ENCODE measurements at places on chromosomes 4 and X. TPM values are rescaled to one million over a fixed set of nuclear protein-coding genes. Genes with fewer than 3 reads are reported as not detected.

The NAP1L3 gene
- 1.1 TPM for total RNA-seq

GRCh38 chr4:76822303-76822702 lies 75.6 kb downstream of the SOWAHB start:
- no peak for DNase-seq

- no peak for DNase-seq
Measured at GRCh38 chr4:115126491-115126890, 13.1 kb upstream of the NDST4 start.

- DNase-seq = no peak
Measured at GRCh38 chr4:17288151-17288550, 223.7 kb downstream of the QDPR start.

- no peak for DNase-seq
Measured at GRCh38 chr4:101282076-101282844, 65.1 kb downstream of the PPP3CA start.

DNA sequence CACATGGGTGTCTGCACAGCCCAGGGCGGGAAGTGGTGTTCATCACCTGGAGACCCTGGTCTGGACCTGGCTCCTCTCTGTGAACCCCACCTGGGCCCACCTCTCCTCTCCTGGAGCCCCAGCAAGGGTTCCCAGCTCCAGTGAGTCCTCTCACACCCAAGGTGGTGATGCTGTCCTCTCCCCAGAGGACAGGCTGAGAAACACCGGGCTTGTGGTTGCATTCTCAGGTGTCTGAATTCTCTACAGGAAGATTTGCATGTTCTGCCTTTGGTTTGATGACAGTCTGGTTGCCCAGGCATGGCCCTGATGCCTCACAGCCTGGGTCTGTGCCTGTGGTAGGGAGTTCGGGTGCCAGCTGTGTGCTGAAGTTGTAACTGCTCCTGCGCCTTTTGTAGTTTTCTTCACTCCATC lies 3.8 kb downstream of the MAEA start:
- DNase-seq = no peak

DNA sequence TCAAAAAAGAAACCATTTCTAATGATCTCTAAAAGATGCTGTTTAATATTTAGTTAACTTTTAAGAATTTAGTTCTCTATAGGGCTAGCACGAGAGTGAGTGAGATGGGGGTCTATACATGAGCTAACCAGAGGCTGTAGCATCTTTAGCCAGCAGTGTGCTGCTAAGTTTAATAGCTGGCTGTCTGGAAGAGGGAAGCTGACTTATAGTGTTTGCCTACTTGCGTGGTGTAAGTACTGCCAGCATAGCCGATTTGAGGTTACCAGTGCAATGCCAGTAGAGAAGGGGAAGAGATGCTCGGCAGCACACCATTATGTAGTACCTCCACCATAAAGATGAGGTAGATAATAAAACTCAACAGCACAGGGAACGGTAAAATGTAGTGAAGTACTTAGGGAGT lies 47.1 kb upstream of the TMEM131L start:
- no peak for DNase-seq

DNA sequence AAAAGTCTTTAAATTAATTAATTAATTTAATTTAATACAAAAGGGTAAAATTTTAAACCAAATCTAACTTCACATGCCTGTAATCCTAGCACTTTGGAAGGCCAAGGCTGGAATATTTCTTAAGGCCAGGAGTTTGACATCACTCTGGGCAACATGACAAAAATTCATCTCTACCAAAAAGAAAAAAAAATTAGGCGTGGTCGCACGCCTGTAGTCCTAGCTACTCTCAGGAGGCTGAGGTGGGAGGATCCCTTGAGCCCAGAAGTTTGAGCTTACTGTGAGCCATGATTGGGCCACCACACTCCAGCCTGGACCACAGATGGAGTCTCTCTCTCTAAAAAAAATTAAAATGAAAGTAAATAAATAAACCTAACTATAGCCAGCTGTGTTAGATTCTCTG lies 39.2 kb upstream of the ANTXR2 start:
- no peak for DNase-seq

The CCNG2 gene
- total RNA-seq = 64.8 TPM

GRCh38 chr4:127506283-127506682 lies 126.5 kb upstream of the INTU start:
- DNase-seq = no peak

DNA sequence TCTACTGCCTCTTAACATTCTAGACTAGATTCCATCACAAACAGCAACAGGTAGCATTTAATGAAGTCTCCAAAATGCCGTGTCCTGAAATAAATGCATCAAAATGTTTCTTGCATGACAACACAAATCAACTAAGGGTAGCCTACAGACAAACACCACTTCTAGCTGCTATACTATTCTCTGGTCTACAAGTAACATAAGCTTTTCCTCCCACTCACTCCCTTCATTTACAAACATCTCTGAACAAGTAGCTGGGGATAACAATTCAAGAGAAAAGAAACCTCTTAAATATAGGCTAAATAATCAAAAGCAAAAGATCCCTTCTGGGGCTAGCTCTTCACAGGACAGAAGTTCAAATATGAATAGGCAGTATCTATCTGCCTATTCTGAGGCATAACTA lies 20.8 kb downstream of the PPP3CA start:
- no peak for DNase-seq

The CDX4 gene
- not detected for total RNA-seq

The MAGEC2 gene
- not detected for total RNA-seq

The ANOS1 gene
- total RNA-seq = 15.7 TPM

DNA sequence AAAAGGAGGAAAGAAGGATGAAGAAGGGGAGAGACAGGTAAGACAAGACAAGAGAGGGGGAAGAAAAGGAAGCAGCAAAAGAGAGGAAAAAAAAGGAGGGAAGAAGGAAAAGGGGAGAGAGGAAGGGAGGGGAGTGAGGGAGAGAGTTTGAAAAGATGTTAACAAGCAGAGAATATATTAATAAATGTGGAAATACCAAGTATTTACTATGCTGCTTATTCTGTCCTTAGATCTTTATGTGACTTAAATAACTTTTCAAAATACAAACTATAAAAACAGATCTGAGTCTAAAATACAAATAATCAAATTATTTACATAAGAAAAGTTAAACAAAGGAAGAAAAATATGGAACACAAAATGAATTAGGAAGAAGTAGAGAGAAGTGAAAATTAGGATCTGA lies 18.4 kb upstream of the COX18 start:
- no peak for DNase-seq

The VEGFC gene
- total RNA-seq = 28.6 TPM

GRCh38 chr4:97720869-97721432 lies 422.3 kb downstream of the STPG2 start:
- no peak for DNase-seq

GRCh38 chr4:124682384-124682783 lies 30.1 kb downstream of the ANKRD50 start:
- no peak for DNase-seq

The CLDN22 gene
- total RNA-seq = not detected

The DAPP1 gene
- 1.6 TPM for total RNA-seq

GRCh38 chr4:130576218-130576617 lies 1480.3 kb downstream of the C4orf33 start:
- DNase-seq = no peak

- no peak for DNase-seq
Measured at GRCh38 chr4:90769251-90769650, 642.1 kb downstream of the CCSER1 start.

DNA sequence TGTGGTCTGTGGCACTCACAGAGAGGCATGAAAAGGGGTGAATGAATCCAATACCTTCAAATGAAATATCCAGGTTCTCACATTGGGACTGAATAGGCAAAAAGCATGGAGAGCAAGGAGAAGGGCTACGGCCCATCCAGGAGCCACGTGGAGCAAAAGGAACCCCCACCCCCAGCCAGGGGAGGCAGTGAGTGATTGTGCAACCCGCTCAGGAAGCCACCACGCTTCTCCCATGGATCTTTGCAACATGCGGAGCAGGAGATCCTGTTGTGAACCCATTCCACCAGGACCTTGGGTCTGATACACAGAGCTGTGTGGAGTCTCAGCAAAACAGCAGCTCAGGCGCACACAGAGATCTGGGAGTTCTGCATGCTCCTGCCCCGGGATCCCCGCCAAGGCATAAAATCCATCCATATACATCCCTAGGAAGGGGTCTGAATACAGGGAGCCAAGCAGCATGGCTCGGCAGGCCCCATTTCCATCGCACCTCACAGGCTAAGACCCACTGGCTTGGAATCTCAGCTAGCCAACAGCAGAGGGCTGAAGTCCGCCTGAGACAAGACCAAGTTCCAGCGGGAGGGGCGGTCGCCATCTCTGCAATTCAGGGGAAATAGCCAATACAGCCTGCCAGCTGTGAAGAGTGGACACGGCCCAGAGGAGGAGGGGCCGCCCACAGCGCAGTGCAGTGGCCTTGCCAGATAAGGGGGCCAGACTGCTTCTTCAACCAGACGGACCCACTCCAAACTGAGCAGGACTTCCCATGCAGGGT lies 80.2 kb downstream of the FGF16 start:
- DNase-seq = no peak

The ZNF157 gene
- 0.19 TPM for total RNA-seq

GRCh38 chr4:22063613-22064012 lies 115.0 kb upstream of the KCNIP4 start:
- DNase-seq = no peak

GRCh38 chrX:46831765-46832327 lies 5.0 kb upstream of the RP2 start:
- no peak for DNase-seq

The XAGE1A gene
- not detected for total RNA-seq
